OCI-M1 (cell line): ENCODE measurements at places on chromosomes 12 and 14.

- DNase-seq: no peak
These were observed 249.3 kb downstream of the FOXN3 start for GRCh38 chr14:89167705-89168104.

- DNase-seq: peak; percentile 29
These were observed 29.6 kb downstream of the PMCH start for GRCh38 chr12:102167821-102168604.

DNA sequence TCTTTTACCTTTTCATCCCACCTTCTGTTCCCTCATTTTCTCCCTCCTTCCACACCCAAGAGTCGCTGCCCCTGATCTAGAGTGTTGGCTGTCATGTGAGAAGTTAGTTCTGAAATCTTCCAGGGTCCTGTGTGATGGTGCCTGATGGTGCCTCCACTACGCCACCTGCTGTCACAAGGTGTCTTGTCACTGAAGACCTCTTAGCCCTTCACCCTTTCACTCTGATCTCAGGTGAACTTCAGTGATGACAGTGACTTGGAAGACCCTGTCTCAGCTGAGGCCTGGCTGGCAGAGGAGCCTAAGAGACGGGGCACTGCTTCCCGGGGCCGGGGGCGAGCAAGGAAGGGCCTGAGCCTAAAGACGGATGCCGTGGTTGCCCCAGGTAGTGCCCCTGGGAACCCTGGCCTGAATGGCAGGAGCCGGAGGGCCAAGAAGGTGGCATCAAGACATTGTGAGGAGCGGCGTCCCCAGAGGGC, 7.6 kb upstream of the PFDN5 start:
- peak; percentile 65 for DNase-seq

DNA sequence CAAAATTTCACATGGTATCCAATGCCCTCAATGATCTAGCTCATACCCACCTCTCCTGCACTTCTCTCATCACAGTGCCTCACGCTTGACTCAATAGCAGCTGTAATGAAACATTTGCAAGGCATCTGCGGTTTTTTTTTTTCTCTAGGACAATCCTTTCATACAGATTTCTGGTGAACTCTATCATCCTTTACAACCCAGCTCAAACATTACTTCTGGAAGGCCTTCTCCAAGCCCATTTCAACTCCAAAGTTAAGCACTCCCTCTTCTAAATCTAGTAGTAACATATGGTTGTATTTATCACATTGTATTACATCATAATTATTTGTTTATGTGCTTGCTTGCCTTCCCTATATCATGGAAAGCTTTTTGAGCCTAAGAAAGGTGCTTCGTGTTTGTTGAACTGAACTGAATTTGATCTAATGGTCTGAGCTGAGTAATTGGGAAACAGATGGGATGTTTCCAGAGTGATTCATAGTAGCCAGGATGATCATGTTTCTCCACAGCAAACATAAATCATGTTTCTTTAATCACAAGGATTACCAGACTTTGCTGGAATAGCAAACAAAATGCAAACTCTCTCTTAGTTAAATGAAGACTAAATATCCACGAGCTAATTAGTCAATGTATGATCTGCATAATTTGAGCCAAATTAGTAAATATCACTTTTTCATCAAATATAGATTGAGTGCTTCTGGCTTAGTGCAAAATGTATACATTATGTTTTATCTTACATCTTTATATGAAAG, 14.3 kb downstream of the CFL2 start:
- DNase-seq: no peak

DNA sequence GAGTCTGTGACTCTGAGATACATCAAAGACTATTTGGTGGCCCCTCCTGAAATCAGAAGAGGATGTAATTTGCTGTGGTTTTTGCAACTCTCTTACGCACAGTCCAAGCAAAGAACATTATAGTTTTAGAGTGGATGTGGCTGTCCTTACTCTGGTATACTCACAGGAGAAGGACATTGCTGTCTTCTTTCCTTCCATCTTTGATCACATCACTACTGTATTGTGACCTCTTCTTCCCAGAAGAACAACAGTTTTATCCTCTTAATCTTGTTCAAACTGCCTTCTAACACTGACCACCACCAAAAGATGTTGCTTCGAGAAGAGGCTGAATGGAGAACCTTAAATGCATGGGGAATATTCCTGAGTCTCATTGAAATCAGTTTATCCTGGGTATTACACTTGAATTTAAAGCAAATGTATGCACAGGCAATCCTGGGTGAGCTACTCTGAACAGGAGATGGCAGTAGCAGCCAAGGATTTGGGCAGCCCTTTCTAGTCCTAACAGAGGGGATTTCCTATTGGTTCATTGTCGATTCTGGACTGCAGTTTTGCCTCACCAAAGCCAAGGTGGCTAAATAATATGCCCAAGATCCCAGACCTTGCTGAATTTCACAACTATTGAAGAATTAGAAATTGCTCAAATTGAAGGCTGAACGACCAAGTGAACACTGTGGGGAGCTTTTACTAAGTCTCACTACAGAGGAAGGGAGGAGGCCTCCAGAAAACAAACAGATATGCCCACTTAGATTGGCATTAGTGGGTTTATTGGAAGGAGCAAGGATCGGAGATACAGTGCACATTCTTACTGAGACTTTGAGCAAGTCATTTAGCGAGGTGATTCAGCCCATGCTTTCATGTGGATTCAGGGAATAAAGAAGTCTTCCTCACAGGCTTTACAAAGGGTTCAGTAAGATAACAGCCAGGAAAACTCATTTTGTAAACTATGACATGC, 282.8 kb downstream of the PAWR start:
- DNase-seq: peak; percentile 82

DNA sequence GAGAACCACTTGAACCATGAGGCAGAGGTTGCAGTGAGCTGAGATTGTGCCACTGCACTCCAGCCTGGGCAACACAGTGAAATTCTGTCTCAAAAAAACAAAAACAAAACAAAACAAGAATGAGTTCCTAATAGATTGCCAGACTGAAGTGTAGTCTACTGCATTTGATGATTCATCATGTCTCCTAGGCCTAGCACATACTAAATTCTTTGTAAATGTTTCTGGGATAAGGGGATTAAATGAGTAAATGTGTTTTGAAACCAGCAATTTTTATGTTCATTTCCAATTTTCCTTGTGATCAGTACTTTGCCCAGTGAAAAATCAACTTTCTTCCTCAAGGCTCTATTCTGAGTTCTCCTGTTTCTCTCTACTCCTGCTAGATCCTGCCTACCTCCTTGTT, 2.9 kb upstream of the DYRK2 start:
- DNase-seq: no peak

GRCh38 chr14:92463141-92463540, 50.4 kb upstream of the RIN3 start:
- no peak for DNase-seq

DNA sequence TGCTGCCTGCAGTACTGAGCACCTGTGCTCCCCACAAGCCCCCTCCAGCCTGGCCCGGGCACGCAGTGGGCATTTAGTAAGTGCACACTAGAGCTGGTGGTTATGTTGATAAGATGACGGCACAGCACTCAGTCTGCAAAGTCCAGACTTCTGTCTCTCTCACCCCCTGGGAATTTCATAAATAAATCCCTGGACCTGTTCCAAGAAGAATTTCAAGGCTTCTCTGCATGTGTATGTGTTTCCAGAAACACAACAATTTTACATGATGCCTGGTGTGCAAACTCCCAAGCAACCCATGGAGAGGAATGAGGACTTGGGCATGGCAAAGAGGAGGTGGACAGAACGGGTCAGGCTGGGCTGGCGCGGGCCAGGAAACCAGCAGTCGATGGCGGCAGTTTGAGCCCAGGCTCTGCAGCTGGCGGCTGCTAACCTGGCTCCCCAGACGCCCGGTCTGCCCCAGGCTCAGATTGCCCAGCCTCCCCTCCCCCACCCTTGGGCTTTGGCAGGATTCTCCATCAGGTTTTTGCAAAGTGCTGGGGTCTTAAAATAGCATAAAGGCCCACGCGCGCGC, 10.4 kb upstream of the ACVR1B start:
- DNase-seq: no peak

DNA sequence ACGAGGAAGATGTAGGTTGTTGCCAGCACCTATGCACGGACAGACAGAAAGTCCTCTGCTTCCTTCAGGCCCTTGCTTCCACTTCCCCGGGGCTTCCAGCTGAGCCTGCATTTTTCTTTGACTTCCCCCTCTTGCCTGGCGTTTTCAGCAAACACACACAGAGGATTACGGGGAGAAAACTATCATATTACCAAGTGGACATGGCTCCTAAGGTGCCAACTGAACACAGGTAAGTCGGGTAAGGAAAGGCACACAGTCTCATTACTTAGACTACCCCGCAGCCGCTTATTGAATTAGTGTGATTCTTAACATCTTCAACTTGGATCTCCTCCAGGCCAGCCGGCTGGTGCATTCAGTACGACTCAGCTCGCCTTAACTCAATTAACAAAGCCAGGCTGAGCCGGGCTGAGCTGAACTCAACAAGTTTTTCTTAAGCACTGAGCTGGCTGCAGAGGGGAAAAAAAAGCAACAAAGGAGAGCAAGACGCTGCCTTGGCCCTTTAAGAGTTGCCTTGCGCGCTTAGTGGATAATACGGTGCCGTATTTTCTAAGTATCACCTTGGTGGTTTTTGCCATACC, 19.2 kb upstream of the MAP1LC3B2 start:
- no peak for DNase-seq

- DNase-seq: no peak
These were observed 2.0 kb upstream of the CCDC197 start for GRCh38 chr14:93994919-93995682.

- peak; percentile 96 for DNase-seq
These were observed at the start of gene YEATS4 for GRCh38 chr12:69359531-69360347. Gene YEATS4 (plus strand): TSS chr12:69359743. CDS start chr12:69359973, 230 bp downstream.

DNA sequence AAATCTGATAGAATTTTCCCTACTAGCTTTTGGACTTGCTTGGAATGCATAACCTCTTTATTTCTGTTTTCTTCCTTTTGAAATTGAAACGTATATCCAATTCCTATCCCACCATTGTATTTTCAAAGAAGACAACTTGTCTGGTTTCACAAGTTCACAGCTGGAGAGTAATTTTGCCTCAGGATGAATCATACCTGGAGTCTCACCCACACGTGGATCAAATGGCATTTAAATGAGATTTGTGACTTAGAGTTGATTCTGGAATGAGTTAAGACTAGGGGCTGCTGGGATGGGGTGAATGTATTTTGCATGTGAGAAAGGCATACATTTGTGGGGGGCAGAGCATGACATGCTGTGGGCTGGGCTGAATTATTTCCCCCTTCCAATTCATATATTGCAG, 516.5 kb upstream of the MGAT4C start:
- no peak for DNase-seq

DNA sequence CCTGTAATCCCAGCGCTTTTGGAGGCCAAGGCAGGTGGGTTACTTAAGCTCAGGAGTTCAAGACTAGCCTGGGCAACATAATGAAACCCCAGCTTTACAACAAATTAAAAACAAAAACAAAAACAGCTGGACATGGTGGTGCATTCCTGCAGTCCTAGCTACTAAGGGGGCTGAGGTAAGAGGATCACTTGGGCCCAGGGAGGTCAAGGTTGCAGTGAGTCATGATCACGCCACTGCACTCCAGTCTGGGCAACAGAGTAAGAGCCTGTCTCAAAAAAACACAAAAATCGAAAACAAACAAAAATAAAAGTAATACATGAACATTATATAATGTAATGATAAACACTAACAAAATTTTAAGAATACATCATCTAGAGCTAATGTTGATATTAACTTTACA, 46.2 kb upstream of the GRIP1 start:
- DNase-seq: no peak

GRCh38 chr12:65477721-65478120, 199.2 kb downstream of the MSRB3 start:
- DNase-seq: no peak

DNA sequence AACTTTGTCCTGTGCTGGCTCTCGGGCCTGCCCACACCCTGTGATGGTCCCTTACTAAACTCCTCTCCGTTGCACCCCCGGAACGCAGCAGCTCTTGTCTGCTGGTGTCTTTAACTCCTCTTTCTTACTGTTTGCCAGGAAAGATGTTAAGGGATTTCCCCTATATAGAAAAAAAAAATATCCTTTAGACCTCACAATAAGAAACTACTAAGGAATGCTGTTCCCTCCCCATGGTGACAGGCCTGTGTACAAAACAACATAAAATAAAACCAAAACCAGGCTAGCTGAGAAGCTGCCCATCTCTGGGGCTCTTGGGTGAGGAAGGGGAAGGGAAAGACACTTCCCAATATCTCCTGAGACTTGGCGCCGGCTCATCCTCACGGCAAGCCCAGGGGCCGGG, 95.4 kb downstream of the CHGA start:
- no peak for DNase-seq

- DNase-seq: peak; percentile 25
These were observed 141.3 kb downstream of the KTN1 start for GRCh38 chr14:55721353-55721752.

GRCh38 chr14:21317398-21317797, 37.5 kb downstream of the RPGRIP1 start:
- peak; percentile 71 for DNase-seq

GRCh38 chr14:43729143-43729542, 777.9 kb downstream of the FSCB start:
- no peak for DNase-seq

DNA sequence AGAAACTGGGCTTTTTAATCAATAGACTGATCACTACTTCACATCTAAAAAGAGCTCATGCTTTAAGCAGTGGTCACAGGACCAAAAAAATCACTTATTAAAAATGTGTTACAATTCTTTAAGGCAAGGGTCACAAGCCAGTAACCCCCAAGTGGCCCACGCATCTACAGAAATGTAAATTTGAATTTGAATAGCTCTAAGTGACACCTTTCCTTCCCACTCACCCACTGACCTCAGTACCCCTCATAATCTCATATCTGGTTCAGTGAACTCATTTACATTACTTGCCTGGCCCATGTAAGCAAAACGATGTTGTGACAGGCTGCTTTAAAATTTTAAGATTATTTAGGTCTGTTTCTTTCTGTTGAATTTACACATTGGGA, 27.4 kb downstream of the NELL2 start:
- DNase-seq: no peak

- no peak for DNase-seq
These were observed 13.5 kb upstream of the RAB35 start for GRCh38 chr12:120130011-120130410.

DNA sequence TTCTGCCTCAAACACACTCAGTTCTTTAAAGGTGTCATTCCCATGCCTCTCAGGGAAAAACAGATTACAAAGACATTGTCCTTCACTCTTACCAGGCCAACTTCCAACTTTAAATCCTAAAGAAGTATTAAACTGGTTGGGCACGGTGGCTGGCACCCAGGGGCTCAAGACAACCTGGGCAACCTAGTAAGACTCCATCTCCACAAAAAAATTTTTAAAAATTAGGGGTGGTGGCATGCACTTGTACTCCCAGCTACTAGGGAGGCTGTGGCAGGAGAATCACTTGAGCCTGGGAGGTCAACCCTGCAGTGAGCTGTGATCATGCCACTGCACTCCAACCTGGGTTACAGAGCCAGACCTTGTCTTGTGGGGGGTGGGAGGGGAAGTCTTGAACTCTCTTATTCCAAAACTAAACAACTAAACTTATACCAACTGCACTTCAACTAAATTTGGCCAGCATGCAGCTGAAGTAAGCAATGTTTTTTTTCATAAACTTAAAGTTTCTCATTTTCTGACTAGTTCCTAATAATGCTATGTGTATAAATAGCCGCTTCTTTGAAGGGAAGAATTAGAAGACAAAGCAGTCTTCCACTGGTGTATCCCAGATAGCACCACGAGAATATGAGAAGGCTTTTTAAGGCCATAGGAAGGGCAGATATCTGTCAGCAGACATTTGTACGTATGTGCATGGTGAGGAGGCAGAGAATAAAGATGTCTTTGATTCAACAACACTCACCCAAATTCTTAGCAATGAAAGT, 2.4 kb downstream of the SLC11A2 start:
- DNase-seq: peak; percentile 47
